ENCODE measurements at places on chromosomes 1 and 21.

GRCh38 chr1:47821760-47822159 is 175.4 kb downstream of the TRABD2B start:
- DNase-seq, result no peak

- no peak for DNase-seq
These were observed 140.8 kb upstream of the FGGY start for GRCh38 chr1:59156051-59156450.

GRCh38 chr1:83761167-83762038 is 237.5 kb downstream of the TTLL7 start:
- DNase-seq, result no peak

- DNase-seq, result no peak
These were observed 12.1 kb upstream of the PIGV start for GRCh38 chr1:26775666-26776065.

GRCh38 chr1:20164694-20165202 is 21.1 kb upstream of the UBXN10 start:
- DNase-seq, result no peak

GRCh38 chr1:94530373-94530878 is 11.1 kb downstream of the F3 start:
- DNase-seq, result no peak

- DNase-seq, result no peak
These were observed 300.3 kb downstream of the ZP4 start for GRCh38 chr1:237590386-237590785.

GRCh38 chr1:110216844-110217444 is 6.8 kb downstream of the KCNC4 start:
- DNase-seq, result no peak

- no peak for DNase-seq
These were observed 89.2 kb downstream of the TRIM11 start for GRCh38 chr1:228317411-228317828.

Data from erythroblast (primary cell).